Smooth muscle cell of the umbilical artery (primary cell): ENCODE measurements at places on chromosomes 12 and 14. TPM values are rescaled to one million over a fixed set of nuclear protein-coding genes. Genes with fewer than 3 reads are reported as not detected.

GPR84 gene
- total RNA-seq: 0.05 TPM in 1 of 2 replicates, not detected in the other

DAO gene
- not detected in 2 replicates for total RNA-seq

TRIM9 gene
- total RNA-seq: under 0.01 and 0.14 TPM in 2 replicates

CELA1 gene
- not detected in 2 replicates for total RNA-seq

RFX4 gene
- total RNA-seq: not detected in 2 replicates

NDUFA9 gene
- 46.6 and 60.0 TPM in 2 replicates for total RNA-seq

KSR2 gene
- total RNA-seq: under 0.01 TPM in 2 replicates

PTPN6 gene
- not detected in 2 replicates for total RNA-seq

CEBPE gene
- total RNA-seq: not detected in 2 replicates

TEX52 gene
- not detected in 2 replicates for total RNA-seq

GPX2 gene
- total RNA-seq: not detected in 2 replicates

ASIC1 gene
- 2.7 and 4.8 TPM in 2 replicates for total RNA-seq

MYH7 gene
- not detected in 2 replicates for total RNA-seq

SERPINA6 gene
- not detected in 2 replicates for total RNA-seq

AKAP6 gene
- 1.2 and 5.3 TPM in 2 replicates for total RNA-seq

PTMS gene
- total RNA-seq: 37.4 and 109 TPM in 2 replicates

ANO2 gene
- under 0.01 and 0.23 TPM in 2 replicates for total RNA-seq

KERA gene
- not detected in 2 replicates for total RNA-seq

WNT1 gene
- total RNA-seq: not detected in 2 replicates

BICD1 gene
- total RNA-seq: 15.4 and 30.7 TPM in 2 replicates

SLCO1A2 gene
- total RNA-seq: not detected in 2 replicates

PRH2 gene
- 0.28 TPM in 1 of 2 replicates, not detected in the other for total RNA-seq

RNASE3 gene
- not detected in 2 replicates for total RNA-seq

ZNF268 gene
- 25.2 and 30.6 TPM in 2 replicates for total RNA-seq

TMEM132C gene
- not detected in 2 replicates for total RNA-seq

TAS2R8 gene
- not detected in 2 replicates for total RNA-seq

KRT80 gene
- 0.30 and 0.83 TPM in 2 replicates for total RNA-seq

EMP1 gene
- total RNA-seq: 3.9 and 39.9 TPM in 2 replicates

WBP11 gene
- total RNA-seq: 8.6 and 12.2 TPM in 2 replicates

FGF23 gene
- total RNA-seq: not detected in 2 replicates

SOAT2 gene
- not detected in 2 replicates for total RNA-seq
